NCI-H1436 treated with DMSO at 0.1 percent for 48 hours (cell line): ENCODE measurements at places on chromosomes 1 and 21.

DNA sequence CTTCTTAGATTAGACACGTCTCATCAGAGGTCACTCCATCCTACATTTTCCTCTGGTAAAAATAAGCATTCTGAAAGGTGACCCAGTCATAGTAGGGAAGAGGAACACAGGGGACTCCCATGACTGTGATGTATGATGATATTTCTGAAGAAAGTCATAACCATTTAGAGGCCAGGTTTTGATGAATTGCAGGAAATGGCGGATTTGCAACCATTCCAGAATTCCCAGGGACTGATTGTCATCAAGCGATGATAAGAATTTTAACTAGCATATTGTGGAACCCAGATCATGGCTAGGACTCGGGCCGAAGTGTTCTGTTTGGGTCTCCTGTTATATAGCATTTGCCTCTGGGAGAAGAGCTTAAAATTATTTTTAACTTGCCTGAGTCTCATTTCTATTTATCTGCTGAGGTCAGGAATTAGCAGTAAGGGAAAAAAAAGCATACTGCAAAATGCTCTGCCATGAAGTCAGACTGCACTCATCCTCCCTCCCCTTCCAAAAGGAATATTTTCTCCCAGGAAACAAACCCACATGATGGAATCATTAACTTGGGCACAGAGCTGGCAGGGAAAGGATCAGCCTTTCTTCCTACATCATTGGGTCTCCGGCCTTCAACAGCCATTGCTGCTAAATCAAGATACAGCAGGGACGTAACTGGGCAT is 286.7 kb downstream of the HLX start:
- no peak for DNase-seq

- DNase-seq: no peak
Measured at GRCh38 chr1:164017239-164017638, 541.7 kb upstream of the PBX1 start.

- DNase-seq: no peak
Measured at GRCh38 chr21:15365751-15366392, 301.1 kb upstream of the NRIP1 start.

DNA sequence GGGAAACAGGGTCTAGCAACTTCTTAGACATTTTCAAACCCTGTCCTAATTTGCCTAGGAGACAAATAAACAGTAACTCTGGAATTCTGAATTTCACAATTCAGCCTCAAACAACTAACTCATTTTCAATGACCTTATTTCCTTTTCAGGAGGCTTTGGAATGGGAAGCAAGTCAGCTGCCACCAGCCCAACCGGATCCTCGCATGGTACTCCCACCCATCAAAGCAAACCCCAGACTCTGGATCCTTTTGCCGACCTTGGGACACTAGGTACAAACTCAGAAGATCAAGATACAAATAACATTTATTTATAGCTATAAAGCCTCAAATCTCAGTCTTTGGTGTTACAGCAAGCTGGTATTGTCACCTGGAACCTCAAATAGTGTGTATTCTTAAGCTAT is 18.9 kb upstream of the LEPR start:
- DNase-seq: no peak

DNA sequence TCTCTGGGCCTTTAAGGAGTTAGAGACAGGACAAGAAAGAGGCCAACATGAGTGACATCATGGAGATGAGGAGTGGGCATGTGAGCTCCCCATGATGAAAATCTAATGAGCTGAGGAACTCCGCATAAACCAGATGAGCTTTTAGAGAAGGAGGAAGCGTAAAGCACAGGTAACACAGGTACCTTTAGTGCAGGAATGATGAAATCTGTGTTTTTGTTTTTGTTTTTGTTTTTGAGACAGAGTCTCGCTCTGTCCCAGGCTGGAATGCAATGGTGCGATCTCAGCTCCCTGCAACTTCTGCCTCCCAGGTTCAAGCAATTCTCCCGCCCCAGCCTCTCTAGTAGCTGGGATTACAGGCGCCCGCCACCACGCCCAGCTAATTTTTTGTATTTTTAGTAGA is 12.7 kb upstream of the FAM89A start:
- DNase-seq: no peak

DNA sequence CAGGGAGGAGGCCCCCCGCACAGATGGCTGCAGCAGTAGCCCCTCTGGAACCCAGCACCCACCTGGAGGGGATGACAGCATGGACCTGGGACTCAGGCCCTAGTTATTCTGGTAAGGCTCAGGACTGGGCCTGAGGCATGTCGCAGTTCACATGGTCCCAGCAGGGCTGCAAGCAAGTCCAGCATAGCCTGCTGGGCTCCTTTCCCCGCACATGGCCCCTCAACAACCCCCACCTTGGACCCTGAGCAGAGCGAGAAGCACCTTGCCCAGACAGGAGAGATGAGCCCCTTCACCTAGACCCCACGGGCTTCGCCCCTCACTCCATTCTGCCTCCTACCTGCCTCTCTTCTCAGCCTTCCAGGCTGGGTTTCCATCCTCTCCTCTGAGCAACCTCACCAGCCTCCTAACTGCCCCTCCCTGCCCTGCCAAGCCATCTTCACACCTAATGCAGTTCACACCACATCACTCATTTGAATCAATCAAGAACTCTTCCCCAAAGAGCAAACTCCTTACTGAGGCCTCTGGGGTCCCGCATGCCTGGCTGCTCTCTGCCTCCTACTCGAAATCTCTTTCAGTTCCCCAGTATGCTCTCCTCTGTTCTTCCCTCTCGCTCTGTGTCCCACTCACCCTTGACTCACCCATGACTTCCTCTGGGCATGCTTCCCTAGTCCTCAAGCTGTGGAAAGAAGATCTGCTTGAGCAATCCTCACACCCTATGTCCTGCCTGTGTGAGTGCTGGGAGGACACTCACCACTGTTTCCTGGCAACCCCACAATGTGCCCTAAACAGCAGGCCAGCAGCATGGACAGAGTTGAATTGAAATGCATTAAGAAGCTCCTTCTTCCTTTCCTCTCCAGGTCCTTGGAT is 9.4 kb upstream of the THEMIS2 start:
- no peak for DNase-seq

DNA sequence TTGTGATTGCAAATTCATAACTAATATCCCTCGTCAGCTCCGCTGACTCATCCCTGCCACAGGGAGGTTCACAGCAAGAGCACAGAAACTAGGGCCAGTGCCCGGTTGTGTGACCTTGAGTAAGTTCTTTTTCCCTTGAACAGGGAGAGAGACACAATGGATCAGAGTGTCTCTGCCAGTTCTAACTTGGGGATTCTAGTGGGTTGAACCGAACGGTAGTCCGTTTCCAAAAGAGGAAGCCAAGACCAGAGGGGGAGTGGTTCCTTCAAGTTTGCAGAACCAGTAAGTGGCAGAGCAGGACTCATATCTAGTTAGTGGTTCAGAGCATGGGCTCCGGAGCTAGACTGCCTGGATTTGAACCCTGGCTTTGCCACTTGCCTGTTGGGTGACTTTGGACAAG is 4.9 kb upstream of the SHISA4 start:
- DNase-seq: no peak

DNA sequence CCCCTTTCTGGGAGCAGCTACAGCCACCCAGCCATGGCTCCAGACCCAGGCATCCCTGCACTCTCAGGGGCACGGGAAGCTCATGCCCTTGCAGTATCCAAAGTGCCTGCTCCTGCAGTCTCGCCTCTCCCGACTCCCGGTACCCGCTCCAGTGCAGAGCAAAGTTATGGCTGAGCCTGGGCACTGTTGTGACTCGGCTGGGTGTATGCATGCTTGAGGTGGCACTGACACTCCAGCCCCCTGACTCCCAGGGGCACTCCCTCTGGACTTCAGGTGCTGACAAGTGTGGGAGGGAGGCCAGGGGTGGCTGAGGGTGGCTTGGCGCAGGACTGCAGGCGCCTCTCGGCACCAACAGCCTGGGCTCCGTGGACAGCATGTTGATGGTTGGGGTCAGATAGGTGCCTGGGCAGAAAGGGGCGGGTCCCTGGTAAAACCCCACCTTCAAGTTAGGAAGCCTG is 580.1 kb upstream of the ADGRL2 start:
- no peak for DNase-seq

DNA sequence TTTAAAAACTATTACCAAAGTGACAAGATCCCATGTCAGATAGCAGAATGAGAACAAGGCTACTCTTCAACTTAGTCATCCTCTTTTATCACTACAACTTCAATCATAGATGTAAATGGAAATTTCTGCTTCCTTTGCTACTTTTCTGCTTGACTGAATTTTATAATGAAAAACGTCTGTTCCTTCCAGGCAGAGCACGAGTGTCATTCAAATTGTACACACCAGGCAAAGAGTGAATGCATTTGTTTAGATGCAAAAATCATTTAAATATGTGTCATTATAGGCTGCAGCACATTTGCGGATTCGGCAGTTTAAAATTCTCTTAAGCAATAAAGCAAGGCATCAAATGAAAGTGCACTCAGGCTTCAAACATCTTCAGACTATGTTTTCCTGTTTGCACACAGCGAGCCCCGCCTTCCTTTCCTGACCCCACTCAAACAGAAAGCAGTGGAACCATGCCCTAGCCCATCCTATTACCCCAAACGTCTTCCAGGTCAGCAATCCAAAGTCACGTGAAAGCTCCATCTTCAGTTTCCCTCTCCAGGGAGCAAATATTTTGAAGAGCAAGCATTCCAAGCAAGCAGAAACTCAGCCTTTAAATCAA is 99.6 kb downstream of the APP start:
- DNase-seq: no peak

GRCh38 chr21:42563686-42564085 is 50.0 kb downstream of the SLC37A1 start:
- DNase-seq: no peak

GRCh38 chr21:45557616-45558043 is 15.4 kb upstream of the SLC19A1 start:
- DNase-seq: no peak

GRCh38 chr1:192581131-192581927 is 5.8 kb downstream of the RGS1 start:
- DNase-seq: no peak

GRCh38 chr1:30668546-30669327 is 54.6 kb downstream of the MATN1 start:
- no peak for DNase-seq
